ENCODE measurements at places on chromosomes 3 and 15. TPM values are rescaled to one million over a fixed set of nuclear protein-coding genes. Genes with fewer than 3 reads are reported as not detected.

The SENP5 gene
- 41.8 TPM for total RNA-seq

The KNL1 gene
- 2.9 TPM for total RNA-seq

The BCL2A1 gene
- not detected for total RNA-seq

The SLC49A4 gene
- 38.9 TPM for total RNA-seq

The SNX4 gene
- total RNA-seq, result 32.5 TPM

The RAF1 gene
- 124 TPM for total RNA-seq

The GOLGA8M gene
- 0.16 TPM for total RNA-seq

The TM4SF1 gene
- 1.3 TPM for total RNA-seq

The LRTM1 gene
- 0.49 TPM for total RNA-seq

The SLCO2A1 gene
- 2.4 TPM for total RNA-seq

The GPR62 gene
- total RNA-seq, result not detected

The ACP3 gene
- under 0.01 TPM for total RNA-seq

The CEMIP gene
- 1,053 TPM for total RNA-seq

The TMC3 gene
- not detected for total RNA-seq

The UBA7 gene
- total RNA-seq, result 94.6 TPM

The CADPS gene
- 7.0 TPM for total RNA-seq

The OR5K1 gene
- not detected for total RNA-seq

Data from hair follicle dermal papilla cell (primary cell).